ENCODE measurements at places on chromosomes 16 and 17. TPM values are rescaled to one million over a fixed set of nuclear protein-coding genes. Genes with fewer than 3 reads are reported as not detected.

GRCh38 chr17:68640242-68640989 lies 39.2 kb upstream of the FAM20A start:
- DNase-seq, result no peak

DNA sequence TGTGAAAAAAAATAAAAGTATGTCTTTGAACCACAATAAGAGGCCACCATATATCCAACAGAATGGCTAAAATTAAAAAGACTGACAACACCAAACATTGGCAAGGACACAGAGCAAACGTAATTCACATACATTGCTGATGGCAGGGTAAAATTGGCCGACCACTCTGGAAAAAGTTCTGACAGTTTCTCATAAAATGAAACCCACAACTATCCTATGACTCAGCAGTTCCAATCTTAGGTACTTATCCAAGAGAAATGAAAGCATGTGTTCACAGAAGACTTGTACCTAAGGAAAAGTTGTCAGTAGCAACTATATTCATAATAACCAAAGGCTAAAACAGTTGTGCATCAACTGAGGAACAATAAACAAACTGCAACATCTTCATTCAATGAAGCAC lies 357.3 kb upstream of the XYLT1 start:
- DNase-seq, result no peak

- DNase-seq, result no peak
Observed at GRCh38 chr16:28219282-28219681, 7.5 kb upstream of the XPO6 start.

The GRIN2C gene
- 0.15 TPM for polyA plus RNA-seq

- no peak for DNase-seq
Observed at GRCh38 chr17:3221850-3222249, 14.4 kb downstream of the OR1A1 start.

- no peak for DNase-seq
Observed at GRCh38 chr16:64094992-64095634, 1026.8 kb downstream of the CDH11 start.

- peak; percentile 84 for DNase-seq
Observed at GRCh38 chr17:6831661-6832263, at the start of gene TEKT1. TSS of gene TEKT1 (minus strand) at chr17:6831729. CDS start at chr17:6830376, 1,353 bp downstream.

DNA sequence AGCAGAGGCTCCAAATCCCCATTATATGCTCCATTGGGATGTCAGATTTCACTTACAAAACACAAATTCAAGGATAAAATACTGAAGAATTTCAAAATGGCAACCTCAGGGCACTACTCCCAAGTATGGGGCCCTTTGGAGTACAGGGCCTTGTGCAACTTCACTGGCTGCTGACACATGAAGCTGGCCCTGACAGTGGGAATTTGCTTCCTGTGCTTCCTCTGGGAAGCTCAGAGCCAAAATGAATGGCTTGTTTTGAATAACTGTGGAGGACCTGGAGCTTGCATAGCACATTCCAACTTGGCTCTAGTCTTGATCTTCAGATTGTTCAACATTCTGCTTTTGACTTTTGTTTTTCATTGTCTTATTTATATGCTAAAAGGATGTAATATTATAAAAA lies 52.3 kb upstream of the HNF1B start:
- DNase-seq, result no peak

All from pancreas (tissue), 10 donors.